ENCODE measurements at places on chromosomes 13 and 19.
A peak's percentile ranks its signal among the peaks of the same experiment; 100 is the strongest.

- no peak for DNase-seq
These were observed 16.6 kb upstream of the TRIM13 start for GRCh38 chr13:49980266-49980665.

GRCh38 chr19:58466089-58466759 is 656 bp upstream of the ZNF324 start:
- DNase-seq: no peak

GRCh38 chr19:48705431-48705830 is 9.7 kb downstream of the FUT2 start:
- DNase-seq: no peak

- no peak for DNase-seq
These were observed 1433.0 kb downstream of the UQCRFS1 start for GRCh38 chr19:27779954-27780353.

- DNase-seq: peak; percentile 82
These were observed 453.9 kb downstream of the COG6 start for GRCh38 chr13:40109351-40109844.

DNA sequence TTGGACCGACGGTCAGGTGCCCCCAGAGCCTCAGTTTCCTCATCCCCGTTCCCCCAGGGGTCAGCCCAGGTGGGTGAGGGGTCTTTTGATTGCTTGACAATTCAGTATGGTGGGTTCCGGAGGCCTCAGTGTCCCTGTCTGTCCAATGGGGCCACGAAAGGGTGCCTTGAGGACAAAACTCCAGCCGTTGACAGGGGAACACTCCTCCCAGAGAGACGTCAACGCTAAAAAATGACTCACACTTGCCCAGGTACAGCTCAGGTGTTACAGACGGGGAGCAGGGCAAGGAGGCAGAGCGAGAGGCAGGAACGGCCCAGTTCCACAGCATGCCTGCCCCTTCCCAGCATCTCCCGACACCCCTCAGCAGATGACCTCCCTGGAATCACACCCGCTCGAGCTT is 1.8 kb downstream of the TNFAIP8L1 start:
- no peak for DNase-seq

DNA sequence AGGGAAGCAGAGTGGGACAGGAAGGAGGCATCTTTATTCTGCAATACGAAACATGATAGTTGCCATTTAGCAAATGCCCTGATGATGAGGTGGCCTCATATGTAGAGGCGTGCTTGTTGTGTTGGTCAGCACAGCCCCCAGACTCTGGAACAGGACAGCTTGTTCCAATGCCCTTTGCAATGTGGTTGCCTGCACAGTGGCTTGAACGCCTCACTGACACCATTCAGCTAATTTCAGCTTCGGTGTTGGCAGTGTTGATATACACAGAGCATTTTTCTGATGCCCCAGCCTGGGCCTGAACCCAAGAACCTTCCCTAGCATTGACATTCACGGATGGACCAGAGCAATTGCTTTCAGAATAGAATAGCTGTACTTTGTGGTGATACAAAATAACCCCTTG is 133.3 kb downstream of the HS6ST3 start:
- no peak for DNase-seq

DNA sequence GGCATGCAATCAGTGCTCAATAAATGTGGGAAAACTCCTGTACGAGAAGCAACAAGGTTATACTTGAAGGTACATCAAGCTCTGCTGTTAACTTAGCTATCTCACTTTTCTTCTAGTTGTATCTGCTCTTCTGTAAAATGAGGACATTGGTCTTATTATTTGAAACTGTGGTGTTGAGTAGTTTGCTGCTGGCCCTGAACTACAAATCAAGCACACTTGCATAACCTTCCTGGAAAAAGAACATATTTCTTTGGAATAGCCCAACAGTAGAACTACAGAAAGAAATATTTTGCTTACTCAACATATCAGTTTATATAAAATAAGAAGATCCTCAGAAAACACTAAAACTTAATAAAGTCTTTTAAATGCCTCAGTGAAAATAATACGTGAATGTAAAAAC is 203.0 kb downstream of the KCTD12 start:
- DNase-seq: no peak

DNA sequence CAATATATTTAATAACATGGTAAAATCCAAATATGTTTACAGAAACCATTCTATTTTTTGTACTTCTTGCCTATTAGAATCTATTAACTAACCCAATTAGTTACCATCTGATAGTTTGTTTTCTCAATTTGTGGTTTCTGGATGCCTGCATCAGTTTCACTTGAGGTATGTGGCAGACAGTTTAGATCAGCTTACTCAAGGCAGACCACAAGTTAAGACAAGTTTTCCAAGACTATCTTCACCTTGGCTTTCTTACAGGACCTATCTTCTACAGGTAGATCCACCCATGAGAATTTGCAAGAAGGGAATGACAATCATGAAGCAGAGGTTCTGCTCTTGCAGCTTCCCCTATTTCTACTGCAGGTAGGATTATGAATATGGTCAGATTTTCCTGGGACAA is 458.6 kb downstream of the DACH1 start:
- DNase-seq: no peak

DNA sequence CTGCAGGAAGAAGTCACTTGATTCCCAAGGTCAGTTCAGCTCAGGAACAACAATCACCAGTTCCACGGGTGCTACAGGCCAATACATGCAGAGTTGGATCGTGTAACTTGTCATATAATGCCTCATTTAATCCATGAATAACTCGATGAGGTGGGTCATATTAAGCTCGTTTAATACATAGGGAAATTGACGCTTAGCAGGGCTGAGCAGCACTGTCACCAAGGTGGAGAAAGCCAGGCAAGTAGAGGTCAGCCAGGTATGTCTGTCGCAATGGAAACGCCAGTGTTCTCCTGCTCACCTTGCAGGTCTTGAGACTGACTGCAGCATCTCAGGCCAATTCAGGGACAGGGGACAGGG is 52.3 kb downstream of the CCDC70 start:
- no peak for DNase-seq

DNA sequence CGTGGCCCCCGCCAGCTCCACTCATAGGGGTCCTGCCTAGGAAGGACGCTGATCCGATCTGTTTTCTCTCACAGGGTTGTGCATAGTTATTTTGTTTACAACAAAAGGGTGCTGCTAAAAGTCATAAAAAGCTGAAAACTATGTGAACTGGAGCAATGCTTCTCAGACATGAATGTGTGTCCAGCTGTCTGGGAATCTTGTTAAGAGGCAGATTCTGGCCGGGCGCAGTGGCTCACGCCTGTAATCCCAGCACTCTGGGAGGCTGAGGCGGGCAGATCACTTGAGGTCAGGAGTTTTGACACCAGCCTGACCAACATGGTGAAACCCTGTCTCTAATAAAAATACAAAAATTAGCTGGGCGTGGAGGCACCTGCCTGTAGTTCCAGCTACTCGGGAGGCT is 8.6 kb downstream of the LRRC4B start:
- no peak for DNase-seq

DNA sequence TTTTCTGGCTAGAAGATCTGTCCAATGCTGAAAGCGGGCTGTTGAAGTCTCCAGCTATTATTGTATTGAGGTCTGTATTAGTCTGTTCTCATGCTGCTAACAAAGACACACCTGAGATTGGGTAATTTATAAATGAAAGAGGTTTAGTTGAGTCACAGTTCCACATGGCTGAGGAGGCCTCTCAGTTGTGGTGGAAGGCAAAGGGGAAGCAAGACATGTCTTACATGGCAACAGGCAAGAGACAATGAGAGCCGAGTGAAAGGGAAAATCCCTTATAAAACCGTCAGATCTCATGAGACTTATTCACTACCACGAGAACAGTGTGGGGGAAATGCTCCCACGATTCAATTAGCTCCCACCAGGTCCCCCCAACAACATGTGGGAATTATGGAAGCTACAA is 980.4 kb downstream of the SLITRK5 start:
- DNase-seq: no peak

- no peak for DNase-seq
These were observed 70.3 kb downstream of the MAP4K1 start for GRCh38 chr19:38547421-38547820.

- no peak for DNase-seq
These were observed 1.9 kb downstream of the GPR18 start for GRCh38 chr13:99256283-99256682.

DNA sequence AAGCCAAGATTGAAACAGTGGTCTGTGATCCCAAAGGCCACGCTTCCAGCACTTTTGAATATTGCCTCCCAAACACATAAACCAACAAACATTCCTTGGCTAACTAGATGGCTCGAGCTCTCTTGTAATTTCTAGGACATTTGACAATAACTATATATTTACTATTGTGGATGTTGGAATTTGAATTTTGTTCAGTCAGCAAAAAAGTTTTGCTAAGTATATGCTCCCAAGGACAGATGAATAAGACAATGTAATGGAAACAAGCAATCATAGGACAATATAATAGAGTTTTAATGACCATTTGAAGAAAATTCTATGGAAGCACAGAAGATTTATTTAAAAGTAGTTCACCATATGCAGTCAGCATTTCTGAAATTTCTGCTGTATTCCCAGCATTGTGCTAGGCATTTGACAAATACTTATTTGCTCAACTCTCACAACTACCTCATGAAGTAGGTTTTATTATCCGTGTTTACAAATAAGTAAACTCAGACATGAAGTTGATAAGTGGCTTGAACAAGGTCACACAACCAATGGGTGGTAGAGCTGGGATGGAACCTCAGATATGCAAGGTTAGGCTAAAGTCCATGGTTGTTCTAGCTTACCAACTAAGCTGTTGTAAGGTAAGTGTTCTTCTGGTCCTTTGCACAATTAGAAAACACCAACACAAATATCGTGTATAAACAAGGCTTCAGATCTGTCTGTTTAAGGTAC is 205.1 kb downstream of the NUFIP1 start:
- DNase-seq: no peak

DNA sequence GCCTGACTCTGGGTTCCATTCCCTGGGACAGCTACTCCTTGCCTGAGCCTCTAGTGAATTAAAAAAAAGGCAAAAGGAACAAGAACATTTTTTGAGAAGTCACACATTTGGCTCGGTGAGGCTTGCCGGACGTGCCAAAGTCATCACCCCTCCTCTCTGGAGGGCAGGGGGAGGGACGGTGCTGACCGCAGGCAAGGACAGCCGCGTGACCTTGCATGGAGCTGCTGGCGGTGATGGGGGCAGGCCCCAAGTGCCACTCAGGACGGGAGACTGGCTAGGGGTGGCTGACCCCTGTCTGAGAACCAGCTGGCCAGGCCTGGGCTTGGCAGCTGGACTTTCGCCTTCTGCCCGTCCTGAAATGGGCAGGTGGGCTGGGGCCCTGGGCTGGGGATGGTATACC is 26.4 kb downstream of the MAP2K2 start:
- DNase-seq: no peak

DNA sequence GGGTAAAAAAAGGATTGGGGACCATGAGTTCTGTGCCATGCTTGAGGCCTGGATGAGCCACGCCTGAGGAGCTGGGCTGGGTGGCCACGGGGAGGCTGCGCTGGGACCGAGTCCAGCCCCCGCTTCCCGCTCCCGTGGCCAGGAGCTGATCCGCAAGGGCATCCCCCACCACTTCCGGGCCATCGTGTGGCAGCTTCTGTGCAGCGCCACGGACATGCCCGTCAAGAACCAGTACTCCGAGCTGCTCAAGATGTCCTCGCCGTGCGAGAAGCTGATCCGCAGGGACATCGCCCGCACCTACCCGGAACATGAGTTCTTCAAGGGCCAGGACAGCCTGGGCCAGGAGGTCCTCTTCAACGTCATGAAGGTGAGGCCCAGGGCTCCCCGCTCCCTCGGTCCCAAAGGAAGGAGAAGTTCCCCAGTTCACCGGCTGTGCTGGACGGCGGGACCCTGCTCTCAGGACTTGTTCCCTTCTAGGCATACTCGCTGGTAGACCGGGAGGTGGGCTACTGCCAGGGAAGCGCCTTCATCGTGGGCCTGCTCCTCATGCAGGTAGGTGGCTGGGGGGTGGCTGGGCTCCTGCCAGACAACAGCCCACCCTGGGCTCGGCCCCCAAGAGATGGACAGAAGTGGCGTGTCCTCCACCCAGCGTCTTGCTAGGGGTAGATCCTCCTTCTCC is 18.9 kb downstream of the EVI5L start:
- DNase-seq: no peak

DNA sequence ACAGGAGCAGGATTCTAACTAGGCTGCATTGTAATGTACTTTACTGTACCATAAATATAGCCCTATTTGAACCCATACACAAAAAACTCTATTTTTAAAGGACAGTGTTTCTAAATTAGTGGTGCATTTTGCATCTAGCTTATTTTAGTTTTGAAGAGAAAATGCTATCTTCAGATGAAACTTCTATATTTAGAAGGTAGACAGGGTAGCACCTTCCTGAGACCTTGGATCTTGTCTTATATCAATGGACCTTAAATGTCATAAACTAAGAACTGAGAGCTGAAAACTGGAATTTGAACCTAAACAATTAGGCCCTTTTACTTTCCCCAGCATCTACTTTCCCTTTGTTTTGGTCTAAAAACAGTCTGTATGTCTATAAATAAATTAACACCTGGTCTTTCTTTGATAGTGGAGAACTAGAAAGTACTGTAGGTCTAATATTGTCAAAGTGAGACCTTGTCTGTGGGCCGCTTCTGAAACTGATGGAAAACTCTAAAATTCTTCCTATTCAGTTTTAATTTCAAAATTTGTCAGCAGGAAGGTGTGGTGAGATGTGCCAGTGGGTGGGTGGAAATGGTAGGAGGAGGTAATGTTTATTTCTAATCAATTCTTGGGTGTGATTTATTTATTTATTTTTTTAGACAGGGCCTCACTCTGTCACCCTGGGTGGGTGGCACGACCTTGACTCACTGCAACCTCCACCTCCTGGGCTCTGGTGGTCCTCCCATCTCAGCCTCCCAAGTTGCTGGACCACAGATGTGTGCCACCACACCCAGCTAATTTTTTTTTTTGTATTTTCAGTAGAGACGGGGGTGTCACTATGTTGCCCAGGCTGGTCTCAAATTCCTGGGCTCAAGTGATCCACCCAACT is 10.1 kb downstream of the COG3 start:
- DNase-seq: no peak

DNA sequence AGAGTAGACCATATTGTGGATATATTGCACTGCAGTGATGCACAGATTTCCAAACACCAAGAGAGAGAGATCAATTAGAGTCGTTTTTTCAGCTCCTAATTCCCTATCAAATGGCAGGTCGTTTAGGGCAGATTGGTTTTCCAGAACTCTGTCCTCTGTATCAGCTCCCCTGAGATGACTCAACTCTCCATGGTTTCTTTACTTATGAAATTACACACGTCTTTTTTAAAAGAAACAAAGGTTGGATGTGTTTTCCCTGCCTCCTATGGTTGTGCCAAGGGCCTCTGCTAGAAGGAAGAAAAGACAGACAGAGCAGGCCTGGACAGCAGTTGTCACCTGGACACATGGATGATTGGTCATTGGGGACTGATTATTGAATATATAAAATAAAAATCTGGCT is 478.1 kb upstream of the NBEA start:
- no peak for DNase-seq

DNA sequence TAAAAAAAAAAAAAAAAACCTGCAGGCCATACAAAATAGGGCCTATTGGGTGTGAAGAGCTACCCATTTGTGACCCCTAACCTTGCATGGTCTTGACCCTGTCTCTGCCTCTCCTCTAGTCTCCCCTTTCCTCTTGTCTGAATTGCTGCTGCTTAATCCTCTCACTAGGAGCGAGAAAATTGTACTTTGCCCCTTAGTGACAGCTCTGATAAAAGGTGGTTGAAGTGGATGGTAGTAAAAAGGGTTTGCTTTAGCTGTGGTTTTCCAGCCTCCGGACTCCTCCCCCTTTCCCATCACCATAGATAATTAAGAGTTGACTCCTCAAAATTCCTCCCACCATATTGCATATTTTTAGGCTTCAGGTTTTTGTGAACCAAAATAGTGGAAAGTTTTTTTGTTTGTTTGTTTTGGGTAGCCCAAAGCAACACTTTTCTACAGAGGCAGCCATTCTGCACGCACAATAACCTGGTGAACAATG is 23.5 kb downstream of the ACTN4 start:
- peak; percentile 59 for DNase-seq

Measured in astrocyte of the hippocampus (primary cell).